ENCODE measurements at places on chromosomes 11 and 22.

- peak; percentile 84 for DNase-seq
These were observed 415.1 kb downstream of the ETS1 start for GRCh38 chr11:128172046-128172878.

GRCh38 chr11:17547051-17547577 is at the start of gene OTOG:
Gene OTOG (plus strand): TSS chr11:17547259. CDS start chr11:17547373, 114 bp downstream.
- DNase-seq, result no peak

- DNase-seq, result peak; percentile 79
These were observed 52.8 kb downstream of the LRRC32 start for GRCh38 chr11:76617553-76618265.

- DNase-seq, result no peak
These were observed 288.8 kb upstream of the C11orf87 start for GRCh38 chr11:109133159-109133558.

All from GM03348 (cell line).